ENCODE measurements at places on chromosomes 5 and 9.

DNA sequence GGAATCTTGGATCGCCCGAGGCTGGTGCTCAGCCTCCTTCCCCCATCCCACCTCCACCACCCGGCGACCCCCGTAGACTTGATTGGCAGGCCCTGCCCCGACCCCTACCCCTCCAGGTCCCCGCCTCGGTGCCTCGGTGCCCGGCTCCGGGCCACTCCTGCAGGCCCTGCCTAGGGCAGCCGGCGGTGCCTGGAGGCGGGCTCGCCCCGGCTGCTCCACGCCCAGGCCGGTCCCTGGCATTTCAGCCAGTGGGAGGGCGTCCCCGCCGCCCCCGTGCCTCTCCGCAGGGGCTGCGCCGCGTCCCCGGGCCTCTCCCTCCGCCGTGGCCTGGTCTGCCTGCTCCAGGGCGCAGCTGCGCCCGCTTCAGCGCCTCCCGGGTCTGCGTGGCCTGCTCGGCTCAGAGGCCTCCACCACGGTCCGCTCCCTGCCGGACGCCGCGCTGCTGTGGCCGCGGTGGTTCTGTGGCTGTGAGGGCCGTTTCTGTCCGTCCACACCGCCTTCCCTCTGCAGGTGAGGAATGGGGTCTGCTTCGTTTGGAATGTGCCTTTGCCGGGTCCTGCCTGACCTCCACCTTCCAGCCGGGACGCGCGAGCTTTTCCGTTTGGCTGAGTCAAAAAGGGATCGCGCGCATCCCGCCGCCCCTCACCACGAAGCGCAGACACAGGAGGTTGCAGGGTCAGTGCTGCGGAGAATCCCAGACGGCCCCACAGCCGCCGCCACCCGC is 48.3 kb upstream of the IRX4 start:
- no peak for DNase-seq

GRCh38 chr9:108015690-108016089 is 526.1 kb upstream of the KLF4 start:
- no peak for DNase-seq

- DNase-seq, result no peak
Observed at GRCh38 chr9:29203244-29203930, 1630.1 kb upstream of the C9orf72 start.

GRCh38 chr5:111756581-111757354 is at the start of gene NREP:
Gene NREP (minus strand): TSS chr5:111757194. CDS start chr5:111755772, 1,422 bp downstream.
- no peak for DNase-seq

DNA sequence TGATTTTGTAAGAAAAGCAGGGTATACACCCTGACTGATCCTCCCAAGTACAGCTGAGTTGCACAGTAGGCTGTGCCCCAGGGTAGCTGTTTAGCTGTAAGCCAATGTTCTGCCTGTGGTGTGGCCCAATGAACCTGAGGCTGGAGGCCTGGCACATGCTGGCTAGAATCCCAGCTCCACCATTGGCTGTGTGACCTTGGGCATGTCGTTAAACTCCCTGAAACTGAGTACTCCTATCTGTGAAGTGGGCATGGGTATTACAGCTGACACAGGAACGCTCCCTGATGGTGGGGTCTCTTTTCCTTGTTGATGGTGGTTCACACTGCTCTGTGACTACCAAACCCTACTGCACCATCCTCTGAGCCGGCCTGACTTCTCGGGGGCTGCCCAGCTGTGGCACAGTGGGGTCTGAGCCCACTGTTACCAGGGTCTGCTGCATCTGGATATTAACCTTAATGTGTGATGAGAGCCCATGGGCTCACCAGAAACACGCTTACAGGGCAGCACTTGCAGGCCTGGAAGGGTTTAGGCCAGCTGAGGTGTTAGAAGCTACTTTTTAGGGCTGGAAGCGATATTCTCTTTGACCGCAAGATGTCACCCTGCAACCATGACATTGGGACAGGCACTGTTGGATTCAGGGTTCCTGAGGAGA is 7.0 kb upstream of the GADD45G start:
- DNase-seq, result peak; percentile 61

- peak; percentile 38 for DNase-seq
Observed at GRCh38 chr5:180670586-180671359, 21.4 kb upstream of the FLT4 start.

- no peak for DNase-seq
Observed at GRCh38 chr5:78922879-78923621, 62.1 kb downstream of the ARSB start.

DNA sequence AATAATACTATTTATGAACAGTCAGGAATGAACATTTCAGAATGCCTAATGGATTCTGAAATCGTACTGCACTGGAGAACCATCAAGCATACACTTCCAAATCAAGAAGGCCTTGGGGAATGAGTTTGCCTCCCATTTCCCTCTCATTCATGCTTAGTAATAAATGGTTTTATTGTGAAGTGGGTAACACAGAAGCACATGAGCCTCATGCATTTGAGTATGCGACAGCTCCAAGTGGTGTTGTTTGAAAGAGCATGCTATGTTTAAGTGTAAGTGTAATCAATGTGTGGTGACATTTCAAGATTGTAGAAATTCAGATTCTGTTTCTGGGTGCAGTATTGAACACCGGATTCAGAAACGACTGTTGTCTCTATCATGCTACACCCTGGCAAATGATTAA is 60.0 kb downstream of the SGCD start:
- DNase-seq, result no peak

GRCh38 chr9:136643596-136644342 is 18.9 kb upstream of the EGFL7 start:
- DNase-seq, result no peak

- peak; percentile 53 for DNase-seq
Observed at GRCh38 chr5:134245101-134245604, 19.3 kb upstream of the PPP2CA start.

DNA sequence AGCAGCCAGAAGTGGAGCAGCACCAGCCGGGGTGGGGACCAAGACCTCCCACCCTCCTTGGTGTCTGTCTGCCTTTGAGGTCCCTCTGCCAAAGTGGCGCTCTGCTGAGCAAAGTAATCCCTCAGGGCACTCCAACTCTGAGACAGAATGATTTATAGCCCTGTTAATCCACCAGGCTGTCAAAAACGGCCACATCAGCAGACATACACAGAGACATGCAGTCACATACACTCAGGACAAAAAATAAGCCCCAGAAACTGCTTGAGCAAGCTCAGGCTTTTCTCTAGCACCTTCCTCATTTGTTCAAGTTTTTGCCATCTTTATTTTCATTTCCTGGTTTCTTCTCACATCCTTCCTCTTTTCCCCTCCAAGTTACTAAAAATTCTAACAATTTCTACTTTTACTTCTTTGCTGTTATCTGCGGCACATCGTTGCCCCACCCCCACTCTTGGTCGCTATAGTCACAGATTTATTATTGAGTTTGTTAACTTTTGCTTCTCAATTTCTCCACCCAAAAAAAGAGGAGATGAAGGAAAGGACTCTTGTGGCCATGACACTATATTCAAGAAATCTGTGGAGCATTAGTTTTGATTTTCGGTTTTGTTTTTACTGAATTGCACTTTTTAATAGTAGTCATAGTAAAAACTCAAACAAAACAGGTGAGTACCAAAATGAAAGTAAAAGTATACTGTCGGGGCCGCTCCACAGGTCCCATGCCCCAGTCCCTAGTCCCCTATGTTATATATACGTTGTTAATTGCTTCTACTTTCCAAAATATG is 17.4 kb upstream of the ADRB2 start:
- no peak for DNase-seq

GRCh38 chr9:109926421-109926869 is 146.4 kb downstream of the PALM2AKAP2 start:
- no peak for DNase-seq

GRCh38 chr5:144598451-144599068 is 427.9 kb downstream of the KCTD16 start:
- no peak for DNase-seq

DNA sequence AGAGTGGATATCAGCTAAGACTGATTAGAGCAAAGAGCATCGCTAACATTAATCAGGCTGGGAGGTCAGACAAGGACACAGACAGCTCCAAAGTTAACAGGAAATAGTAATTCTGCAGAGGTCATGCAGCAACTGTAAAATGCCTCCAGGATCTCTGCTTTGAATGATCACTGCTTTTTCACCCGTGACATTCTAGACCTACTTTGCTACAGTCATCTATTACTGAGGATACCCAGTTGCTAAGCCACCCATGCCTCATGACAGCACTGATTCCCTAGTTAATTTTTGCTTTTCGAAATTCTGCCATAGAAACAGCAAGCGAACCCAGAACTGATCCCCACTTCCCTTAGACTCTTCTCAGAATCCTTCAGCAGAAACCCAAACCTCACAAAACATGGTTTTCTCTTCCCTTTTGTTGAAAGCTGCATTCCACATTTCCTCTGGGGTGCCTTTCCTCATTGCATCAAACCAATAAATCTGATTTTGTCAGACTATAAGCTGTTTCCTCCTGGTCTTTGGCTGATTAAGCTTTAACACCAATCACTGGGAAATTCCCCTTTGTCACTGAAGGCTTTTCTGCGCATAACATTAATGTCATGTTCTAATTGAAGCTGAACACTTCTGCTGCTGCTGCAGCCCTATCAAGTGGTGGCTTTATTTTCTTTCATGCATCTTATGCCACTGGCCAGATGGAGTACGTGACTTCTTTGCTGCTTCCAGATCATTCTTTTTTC is 201.1 kb upstream of the CHD1 start:
- no peak for DNase-seq

- peak; percentile 38 for DNase-seq
Observed at GRCh38 chr9:135907006-135907430, 328 bp downstream of the CAMSAP1 start.

- no peak for DNase-seq
Observed at GRCh38 chr5:64315778-64316177, 150.1 kb downstream of the RNF180 start.

DNA sequence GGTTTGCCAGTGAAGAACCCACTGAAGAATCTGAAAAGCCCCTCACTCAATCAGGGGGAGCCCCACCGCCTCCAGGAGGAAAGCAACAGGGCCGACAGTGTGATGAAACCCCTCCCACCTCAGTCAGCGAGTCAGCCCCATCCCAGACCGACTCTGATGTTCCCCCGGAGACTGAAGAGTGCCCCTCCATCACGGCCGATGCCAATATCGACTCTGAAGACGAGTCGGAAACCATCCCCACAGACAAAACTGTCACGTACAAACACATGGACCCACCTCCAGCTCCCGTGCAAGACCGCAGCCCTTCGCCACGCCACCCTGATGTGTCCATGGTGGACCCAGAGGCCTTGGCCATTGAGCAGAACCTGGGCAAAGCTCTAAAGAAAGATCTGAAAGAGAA is 92.4 kb downstream of the MAP1B start:
- no peak for DNase-seq

- DNase-seq, result no peak
Observed at GRCh38 chr5:100838048-100838473, 65.0 kb downstream of the ST8SIA4 start.

GRCh38 chr9:38619556-38620447 is 594 bp downstream of the ANKRD18A start:
- peak; percentile 14 for DNase-seq

- no peak for DNase-seq
Observed at GRCh38 chr9:114399381-114399780, 11.6 kb upstream of the AKNA start.

GRCh38 chr5:4646715-4647375 is 493.3 kb upstream of the ADAMTS16 start:
- DNase-seq, result no peak

DNA sequence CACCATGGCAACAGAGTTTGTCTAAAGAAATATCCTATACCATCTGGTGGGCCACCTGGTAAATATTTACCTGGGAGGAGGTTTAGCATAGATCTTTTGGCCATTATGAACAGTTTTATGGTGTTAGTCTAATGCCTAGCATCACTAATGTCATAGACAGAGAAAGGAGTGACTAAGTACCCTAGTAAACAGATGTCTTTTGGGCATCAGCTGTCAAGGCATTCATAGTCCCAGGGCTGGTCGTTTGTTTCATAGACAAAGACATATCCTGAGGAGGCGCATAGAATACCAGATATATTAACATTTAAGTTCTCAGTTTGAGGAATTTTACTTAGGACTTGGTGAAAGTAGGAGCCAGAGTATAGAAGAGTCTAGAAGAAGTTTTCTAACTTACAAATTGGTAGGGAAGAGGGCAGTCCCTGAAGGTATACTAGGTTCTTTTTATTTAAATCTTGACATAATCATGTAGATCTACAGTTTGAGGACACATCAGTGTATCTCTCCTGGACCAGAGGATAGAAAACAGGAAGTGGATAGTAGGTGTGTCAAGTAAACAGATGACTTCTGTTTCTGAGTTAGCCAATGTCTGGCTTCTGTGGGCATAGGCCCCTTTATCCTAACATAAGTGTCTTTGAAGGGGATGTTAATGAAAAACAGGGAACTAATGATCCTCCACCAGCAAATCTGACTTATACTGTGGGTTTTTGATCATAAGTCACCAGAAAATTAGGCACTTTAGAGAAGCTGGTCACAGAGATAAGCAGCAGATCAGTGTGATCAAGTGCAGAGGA is 105.0 kb upstream of the PRSS3 start:
- no peak for DNase-seq
